Breast epithelium (tissue), 4 donors: ENCODE measurements at places on chromosomes 3 and 15.

DNA sequence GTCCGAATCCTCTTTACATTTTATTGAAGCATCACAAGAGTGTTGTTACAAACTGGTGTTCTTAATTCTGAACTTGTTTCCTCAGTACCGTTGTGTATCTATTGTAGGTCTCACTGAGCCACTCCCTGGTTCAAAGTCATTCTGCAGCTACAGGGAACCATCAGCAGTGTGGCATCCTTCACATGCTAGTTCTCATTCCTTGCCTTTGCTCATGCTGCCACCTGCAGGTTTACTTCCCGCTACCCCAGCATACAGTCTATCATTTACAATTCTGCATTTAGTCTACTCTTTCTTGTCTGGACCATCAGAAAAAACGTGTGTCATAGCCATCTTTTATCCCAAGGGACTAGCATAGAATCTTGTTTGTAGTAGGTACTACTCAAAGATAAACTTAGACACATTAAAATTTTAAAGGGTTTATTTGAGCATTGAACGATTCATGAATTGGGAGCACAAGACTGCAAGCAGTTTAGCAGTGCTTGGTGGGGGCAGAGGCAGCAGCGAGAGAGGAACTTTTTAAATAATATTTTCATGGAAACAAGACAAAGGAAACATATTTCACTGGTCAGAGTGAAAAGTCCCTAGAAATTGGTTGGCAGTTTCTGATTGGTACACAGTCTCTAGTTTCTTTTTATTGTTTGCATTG lies 402.1 kb downstream of the CADM2 start:
- DNase-seq: no peak

DNA sequence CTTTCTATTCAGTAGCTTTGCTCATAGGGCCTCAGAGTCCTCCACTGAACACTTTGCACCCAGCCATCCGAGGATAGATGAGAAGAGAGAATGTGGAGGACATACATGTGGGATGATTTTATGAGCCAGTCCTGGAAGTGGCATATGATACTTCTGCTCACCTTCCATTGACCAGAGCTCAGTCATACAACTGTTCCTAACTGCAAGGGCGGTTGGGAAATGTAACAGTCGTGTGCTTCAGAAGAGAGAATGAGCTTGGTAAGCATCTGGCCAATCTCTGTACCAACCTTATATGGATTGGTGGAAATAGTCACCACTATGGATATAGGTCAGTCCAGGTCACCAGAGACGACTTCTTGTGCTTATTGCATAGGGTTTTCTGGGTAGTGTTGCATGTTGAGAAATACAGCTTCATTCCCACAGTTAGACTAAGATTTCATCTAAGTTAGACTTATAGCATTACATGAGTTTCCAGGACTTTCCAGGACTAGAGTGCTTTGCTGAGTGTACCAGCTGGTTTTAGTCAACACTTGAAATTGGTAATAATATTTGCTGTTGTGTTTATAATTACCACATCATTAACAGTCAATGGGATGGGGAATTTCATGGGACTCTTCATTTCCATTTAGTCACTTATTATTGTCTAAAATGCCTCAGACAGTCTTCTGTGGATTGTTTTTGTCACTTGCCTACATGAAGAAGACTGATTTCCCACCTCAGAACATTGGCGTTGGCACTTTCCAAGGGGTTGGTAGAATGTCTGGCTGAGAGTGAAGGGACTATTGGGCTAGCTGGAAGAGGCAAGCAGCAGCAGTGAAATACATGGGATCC lies 214.5 kb upstream of the ROPN1 start:
- DNase-seq: no peak

- DNase-seq: no peak
Measured at GRCh38 chr3:172410702-172411477, 37.4 kb downstream of the GHSR start.

GRCh38 chr3:159829539-159830227 lies 159.0 kb upstream of the IL12A start:
- peak; percentile 64 for DNase-seq

- no peak for DNase-seq
Measured at GRCh38 chr3:119810018-119810435, 28.1 kb downstream of the NR1I2 start.

- DNase-seq: no peak
Measured at GRCh38 chr3:174466471-174467054, 392.6 kb upstream of the NAALADL2 start.

- DNase-seq: no peak
Measured at GRCh38 chr3:135966271-135966961, 888 bp downstream of the PPP2R3A start.

GRCh38 chr15:58384667-58385066 lies 47.1 kb upstream of the LIPC start:
- no peak for DNase-seq

GRCh38 chr15:98826658-98827057 lies 178.3 kb downstream of the IGF1R start:
- no peak for DNase-seq

GRCh38 chr15:84886211-84886983 lies 1.9 kb downstream of the SLC28A1 start:
- DNase-seq: no peak

GRCh38 chr3:173225351-173225750 lies 84.3 kb upstream of the SPATA16 start:
- no peak for DNase-seq

DNA sequence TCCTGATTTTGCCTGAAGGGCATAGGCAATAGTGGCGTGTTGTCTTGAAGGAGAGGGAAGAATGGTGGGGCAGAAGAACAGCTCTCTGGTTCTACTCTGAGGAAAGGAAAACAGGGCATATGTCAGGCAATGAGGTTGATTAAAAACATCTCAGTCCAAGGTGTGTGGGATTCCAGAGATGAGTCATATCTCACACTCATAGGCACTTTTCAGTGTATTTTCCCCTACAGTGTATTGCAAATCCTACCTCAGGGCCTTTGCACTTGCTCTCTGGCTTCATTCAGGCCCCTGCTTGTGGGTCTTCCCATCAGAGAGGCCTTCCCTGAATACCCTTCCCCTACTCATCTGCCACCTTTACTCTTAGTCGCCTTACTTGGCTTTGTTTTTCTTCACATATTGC lies 107.8 kb downstream of the SLCO3A1 start:
- DNase-seq: no peak

GRCh38 chr3:70988111-70988510 lies 595.4 kb downstream of the FOXP1 start:
- DNase-seq: no peak

- DNase-seq: no peak
Measured at GRCh38 chr3:5162102-5162501, 25.4 kb upstream of the EDEM1 start.
